ENCODE measurements at places on chromosomes 12 and 14. TPM values are rescaled to one million over a fixed set of nuclear protein-coding genes. Genes with fewer than 3 reads are reported as not detected.

DNA sequence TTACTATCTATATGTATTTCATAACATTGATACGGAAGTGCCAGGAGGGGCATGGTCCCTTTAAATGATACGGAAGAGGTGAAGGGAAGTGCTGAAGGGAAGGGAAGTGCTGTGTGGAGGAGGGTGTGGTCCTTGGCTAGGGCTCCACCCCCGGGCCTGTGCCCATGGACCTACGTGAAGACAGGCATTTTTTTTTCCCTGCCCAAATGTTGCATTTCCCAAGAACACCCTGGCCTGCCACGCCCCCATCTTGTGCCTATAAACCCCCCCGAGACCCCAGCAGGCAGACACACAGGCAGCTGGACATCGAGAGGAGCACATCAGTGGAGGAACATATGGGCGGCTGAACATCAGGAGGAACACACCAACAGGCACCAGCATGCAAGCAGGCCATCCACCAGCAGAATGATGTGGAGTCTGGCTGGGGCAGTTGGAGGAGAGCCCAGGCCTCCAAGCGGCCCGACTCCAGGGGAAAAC is 134.1 kb downstream of the SLC41A2 start:
- DNase-seq: no peak

- DNase-seq: no peak
Observed at GRCh38 chr12:108378926-108379325, 39.8 kb upstream of the CMKLR1 start.

DNA sequence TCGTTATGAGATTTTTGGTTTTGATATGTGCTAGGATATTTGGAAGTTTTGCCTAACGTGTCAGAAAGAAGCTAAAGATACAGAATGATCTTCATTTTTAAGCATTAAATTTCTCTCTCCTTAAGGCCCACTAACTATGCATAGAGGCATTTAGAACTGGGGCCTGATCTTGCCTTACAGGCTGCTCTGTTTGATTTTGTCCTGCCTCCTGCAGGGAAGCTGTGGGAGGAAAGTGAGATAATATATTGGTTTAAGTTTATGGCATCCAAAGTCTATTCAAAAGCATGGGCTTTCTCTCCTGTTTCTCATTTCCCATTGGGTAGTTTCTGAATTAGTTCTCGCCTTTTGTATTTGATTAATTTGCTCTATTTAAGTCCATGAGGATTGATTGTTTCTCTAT is 250.3 kb upstream of the FBXO33 start:
- DNase-seq: no peak

DNA sequence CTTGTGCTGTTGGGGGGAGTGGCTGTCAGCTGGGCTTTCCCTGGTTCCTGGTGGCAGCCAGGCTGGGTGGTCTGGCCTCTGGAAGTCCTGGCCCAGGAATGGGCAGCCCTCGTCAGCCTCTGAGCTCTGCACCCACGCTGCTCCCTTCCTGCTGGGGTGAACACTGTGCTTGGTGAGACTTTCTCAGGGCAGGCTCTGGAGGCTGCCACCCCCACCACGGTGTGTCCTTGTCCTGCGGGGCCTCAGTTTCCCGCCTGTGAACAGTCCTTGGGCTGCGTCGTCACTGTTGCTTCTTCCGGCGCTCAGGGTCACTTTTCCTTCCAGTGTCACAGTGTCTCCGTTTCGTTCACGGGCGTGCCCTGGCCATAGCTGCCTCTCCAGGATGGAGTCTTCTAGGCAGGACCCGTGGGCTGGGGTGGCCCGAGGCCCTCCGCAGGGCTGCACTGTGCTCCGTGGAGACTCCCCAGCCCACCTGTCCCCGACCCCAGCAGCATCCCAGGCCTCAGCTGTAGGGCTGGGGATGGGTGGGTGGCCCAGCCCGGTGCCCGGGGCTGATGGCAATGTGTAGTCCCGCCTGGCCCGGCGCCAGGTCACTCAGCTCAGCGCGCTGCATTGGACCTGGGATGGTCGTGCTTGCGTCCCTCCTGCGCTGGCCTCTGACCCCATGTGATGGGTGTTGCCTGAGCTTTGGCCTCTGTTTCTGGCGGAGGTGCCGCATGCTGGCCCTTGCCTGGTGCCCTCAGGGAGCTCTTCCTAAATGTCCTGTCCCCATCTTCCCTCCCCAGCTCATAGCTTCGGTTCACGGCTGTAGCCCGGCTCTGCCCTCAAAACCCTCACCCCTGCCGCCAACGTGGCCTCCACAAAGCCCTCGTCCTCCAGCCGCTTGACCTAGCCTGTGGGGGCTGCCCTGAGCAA is 6.8 kb downstream of the KIF26A start:
- DNase-seq: no peak

GRCh38 chr12:113831476-113831875 is 134.6 kb downstream of the RBM19 start:
- no peak for DNase-seq

The RFX4 gene
- not detected for total RNA-seq

The EXOC3L4 gene
- 0.46 TPM for total RNA-seq

GRCh38 chr14:58736606-58737005 is 98.8 kb downstream of the DACT1 start:
- DNase-seq: no peak

The ADCY6 gene
- 26.2 TPM for total RNA-seq

- no peak for DNase-seq
Observed at GRCh38 chr12:48977290-48978281, 536 bp upstream of the WNT1 start.

DNA sequence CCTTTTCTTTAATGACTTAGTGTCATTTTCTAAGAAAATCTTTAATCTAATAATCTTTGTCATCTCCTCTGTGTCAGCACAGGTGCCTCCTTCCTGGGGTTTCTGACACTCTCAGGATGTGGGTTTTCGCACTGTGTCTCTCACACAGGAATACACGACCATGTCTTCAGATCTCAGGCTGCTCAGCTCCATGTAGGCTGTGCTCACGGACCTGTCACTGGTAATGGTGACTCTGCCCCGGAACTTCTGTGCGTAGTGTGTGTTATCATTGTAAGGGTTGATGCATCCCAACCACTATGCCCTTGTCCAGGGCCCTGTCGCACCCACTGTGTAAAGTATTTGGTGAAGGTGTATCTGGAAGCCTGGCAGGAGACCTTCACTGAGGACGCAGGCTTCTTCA is 647.8 kb downstream of the TMEM121 start:
- DNase-seq: no peak

The RHOJ gene
- total RNA-seq: 0.54 TPM
